Effector memory CD8-positive, alpha-beta T cell (primary cell): ENCODE measurements at places on chromosomes 11 and 22.

- DNase-seq, result no peak
Observed at GRCh38 chr22:36963302-36963701, 49.9 kb downstream of the CSF2RB start.

- no peak for DNase-seq
Observed at GRCh38 chr11:28963187-28963586, 855.0 kb downstream of the METTL15 start.

GRCh38 chr22:17703811-17704210 lies 65.3 kb downstream of the BCL2L13 start:
- DNase-seq, result no peak

DNA sequence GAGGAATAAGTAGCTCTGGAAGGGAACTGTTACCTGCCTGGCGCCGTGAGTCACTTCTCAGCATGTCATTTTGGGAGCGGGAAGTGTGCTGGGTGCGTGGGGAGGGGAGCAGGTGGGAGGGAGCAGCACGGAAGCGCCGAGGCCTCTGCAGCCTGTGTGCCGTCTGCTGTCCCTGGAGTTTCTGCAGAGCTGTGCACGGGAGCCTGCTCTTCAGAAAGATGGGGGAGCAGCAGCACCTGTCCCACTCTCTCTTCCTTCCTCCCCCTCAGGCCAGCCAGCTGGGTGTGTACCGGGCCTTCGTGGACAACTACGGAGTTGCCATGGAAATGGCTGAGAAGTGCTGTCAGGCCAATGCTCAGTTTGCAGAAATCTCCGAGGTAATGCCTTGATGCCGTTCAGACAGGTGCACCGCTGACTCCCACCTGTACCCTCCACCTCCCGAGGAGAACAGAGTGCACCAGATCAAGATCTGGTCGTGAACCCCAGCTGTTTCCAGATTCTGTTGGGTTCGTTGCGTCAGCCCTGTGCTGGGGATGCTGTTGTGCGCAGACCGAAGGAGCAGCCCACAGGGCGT lies 87.9 kb downstream of the BCR start:
- no peak for DNase-seq

DNA sequence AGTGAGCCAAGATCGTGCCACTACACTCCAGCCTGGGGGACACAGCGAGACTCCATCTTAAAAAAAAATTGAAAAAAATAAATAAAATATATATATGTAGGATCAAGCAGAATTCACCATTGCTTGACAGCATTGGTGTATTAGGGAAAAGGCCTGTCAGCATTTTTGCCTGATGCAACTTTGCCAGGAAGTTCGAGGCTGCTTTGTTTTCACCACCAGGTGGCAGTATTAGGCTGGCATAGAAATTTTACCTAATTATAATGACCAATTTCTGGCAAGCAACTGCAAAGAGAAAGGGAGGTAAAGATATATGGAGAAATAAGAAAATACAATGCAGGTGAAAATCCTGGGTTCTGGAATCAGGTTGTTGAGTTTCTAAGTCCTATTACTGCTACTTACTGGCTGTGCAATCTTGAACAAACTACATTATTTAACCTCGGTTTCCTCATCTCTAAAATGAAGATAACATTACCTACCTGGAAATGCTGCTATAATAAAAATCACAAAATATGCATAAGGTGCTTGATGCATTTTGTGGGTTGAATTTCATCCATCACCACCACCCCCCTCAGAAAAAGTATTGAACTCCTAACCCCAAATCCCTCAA lies 24.7 kb downstream of the LAYN start:
- DNase-seq, result peak; percentile 66

GRCh38 chr11:19727246-19727645 lies 14.6 kb downstream of the NAV2 start:
- DNase-seq, result no peak

GRCh38 chr11:41040474-41040873 lies 419.0 kb downstream of the LRRC4C start:
- DNase-seq, result no peak

GRCh38 chr22:22934543-22935055 lies 47.0 kb downstream of the IGLL5 start:
- no peak for DNase-seq

DNA sequence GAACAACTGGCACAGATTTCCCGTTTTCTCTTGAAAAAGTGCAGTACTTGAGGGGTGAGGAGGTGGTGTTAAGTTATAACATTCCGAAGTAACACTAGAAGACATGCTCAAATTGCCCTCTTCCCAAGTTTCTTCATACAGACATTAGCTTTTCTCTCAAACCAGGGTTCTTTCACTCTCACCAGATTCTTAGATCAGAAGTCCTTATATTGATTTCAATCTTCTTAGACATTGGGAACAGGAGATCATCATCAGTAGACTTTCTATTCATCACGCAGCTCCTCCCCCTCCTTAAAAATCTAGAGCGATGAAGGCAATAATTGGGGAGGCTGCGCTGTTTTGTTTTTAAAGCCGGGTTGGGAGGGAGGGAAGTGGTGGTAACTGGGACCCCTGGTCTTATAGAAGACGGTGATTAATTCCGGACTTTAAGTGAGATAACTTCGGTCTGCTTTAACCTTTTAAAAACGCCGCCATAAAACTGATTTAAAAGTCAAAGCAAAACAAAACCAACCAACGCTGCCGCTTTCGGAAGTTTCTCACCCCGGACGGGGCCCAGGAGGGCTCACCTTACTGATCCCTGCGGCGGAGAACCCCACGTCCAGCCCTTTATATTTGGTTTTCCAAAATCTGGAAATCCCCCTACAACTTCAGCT lies 665 bp downstream of the USP28 start:
- no peak for DNase-seq

DNA sequence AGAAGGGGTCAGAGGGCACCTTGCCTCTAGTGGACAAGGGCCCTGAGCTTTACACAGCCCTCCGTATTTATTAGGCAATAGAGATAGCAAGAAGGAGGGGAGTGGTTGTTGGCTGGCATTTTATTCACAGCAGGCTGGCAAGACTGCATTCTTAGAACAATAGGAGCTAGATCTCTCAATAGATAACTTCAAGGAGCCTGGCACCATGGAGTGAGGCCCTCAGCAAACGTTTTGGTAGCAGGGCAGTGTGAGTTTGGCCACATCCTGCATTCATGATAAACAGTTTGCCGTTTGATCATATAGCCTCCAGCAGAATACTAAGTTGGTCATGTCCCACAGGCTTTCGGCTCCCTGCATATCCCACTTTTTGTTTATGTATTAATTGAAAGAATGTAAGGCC lies 31.6 kb downstream of the OR10A6 start:
- no peak for DNase-seq

DNA sequence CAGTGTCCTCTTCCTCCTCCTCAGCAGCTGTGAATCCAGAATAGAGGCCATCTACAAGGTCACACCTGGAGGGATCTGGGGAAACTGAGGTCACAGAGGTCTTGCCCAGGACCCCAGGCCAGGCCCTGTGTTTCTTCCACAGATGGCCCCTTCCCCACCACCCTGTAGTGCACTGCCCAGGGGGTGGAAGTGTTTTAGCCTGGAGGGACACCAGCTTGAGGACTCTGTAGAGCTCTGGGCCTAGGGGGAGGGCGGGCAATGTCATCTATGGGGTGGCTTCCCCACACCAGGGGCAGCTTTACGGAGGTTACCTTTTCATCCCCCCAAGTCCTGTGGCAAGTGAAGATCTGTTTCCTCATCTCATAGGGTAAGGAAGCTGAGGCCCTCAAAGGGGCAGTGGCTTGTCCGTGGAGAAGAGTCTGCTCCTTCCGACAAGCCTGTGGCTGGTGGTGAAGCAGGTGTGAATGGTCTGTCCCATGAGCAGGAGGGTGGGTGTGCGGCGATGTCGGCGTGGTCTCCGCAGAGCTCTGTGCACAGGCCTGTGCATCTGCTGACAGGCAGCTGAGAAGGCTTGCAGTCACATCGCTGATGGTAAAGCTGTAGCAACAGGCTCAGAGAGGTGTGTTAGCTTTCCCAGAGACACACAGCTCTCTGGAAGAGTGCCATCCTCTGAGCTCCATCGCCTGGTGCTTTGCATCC lies 74.1 kb upstream of the WNT7B start:
- no peak for DNase-seq

DNA sequence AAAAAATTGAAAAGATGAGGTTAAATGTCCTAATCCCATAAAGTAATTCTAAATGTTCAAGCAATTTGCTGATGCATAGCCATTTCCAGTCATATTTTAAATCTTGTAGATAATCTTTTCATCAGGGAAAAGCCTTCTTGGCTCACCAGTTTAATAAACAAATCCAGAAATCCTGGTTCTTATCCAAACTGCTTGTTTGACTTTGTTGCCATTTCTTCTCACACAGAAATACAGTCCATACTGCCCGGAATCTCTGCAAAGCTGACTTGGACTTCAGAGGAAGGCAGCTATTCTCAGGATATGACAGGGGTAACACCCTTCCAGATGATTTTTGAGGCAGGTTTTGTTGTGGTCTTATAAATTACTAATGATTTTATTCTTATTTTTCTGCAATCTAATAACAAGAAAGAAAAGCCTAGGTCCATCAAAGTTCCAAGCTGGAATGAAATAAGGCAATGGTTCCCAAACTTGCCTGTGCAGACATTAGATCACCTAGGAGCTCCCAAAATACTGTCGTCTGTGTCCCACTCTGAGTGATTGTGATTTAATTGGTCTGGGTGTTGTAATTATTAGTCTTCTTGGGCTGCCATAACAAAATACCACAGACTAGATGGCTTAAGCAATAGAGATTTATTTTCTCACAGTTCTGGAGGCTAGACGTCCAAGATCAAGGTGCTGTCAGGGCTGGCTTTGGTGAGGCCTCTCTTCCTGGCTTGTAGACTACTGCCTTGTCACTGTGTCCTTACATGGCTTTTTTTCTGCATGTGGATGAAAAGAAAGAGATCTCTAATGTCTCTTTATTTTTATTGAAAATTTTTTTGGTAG lies 55.1 kb upstream of the RCE1 start:
- DNase-seq, result no peak

GRCh38 chr11:6248248-6248647 lies 9.4 kb downstream of the CNGA4 start:
- no peak for DNase-seq

DNA sequence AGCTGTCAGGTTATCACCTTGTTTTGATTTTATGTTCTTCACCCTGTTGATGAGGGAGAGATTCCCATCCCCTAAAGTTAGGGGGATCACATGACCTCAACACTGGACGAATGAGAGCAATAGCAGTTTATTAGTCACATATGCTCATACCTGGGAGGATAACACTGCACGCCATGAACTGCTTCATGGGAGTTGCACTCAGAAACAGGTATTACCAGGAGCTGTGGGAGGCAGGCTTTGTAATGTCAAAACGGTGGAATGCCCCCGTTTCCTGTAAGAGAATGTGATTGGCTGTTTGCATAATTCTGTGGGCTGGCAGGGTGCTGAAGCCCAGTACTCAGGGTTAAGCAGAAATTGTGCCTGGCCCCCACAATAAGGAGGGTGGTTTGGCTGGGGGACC lies 3.2 kb upstream of the THY1 start:
- DNase-seq, result no peak

DNA sequence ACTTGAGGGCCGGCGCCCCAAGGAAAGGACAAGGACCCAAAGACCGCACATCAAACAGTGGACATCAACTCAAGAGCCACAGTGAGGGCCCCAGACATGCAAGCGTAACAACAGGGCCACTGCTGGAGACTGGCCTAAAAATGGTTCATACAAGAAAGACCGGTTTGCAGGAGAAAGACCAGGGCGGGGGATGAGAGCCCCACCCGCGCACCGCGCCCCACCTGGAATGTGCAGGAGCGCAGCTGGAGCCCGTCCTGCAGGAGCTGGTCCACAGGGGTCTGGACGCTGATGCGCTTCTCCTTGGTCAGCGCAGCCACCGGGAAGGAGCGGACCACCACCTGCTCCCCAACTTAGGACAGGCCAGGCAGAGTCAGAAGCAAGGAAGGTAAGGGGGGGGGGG lies 13.9 kb downstream of the SBF1 start:
- DNase-seq, result no peak

DNA sequence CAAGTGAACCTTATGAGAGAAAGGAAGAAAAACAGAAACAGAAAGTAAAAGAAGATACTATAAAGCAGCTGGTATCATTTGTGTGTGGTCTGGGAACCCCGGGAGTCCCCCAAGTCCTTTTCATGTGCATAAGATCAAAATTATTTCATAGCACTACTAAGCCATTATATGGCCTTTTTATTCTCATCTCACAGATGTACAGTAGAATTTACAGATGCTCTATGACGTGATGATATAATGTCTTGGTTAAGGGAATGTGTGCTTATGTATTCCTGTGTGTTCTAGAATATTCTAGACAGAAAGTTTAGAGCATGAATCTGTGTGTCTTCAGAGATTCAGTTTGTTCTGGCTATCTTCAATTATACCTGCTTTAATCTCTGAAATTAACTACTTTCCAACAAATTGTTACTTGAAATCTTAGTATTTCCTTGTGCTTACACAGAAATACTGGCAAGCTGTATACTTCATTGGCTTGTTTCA lies 8.6 kb upstream of the TPP1 start:
- no peak for DNase-seq

DNA sequence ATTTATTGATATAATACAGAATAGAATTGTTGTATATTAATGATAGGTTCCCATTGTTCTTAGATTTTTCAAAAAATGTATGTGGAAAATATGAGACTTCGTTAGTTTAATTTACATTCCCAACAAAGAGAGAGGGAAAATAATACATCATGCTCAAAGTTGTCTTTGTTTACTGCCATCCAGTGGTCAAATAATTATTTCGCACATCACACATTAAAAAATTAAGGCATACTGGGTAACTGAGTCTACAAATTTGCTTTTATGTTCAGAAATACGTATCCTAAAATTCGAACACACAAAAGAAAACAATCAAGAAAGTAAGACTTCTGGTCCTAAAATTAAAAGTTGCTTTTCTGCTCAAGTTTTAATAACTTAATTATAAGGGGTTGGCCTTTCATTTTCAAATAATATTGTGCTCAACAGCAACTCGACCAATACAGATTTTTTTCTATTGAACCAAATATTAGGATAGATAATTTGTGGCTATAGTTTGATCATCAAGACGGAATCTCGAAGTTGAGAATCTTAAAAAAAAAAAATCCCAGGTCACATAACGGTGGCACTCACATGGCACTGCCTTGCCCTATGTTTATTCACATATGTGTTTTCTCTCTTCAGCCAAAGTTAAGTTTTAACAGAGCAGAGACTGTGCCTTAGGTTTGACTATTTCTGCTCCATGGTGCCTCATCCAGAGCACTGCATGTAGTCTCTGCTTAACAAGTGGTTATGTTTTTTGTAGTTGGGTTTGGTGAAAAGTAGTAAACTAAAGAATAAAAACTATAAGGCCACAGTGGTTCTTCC lies 12.3 kb downstream of the PDGFD start:
- DNase-seq, result no peak

GRCh38 chr11:106276859-106277436 lies 199.5 kb downstream of the AASDHPPT start:
- no peak for DNase-seq

- DNase-seq, result no peak
Observed at GRCh38 chr11:100269516-100269915, 417.6 kb upstream of the ARHGAP42 start.

- no peak for DNase-seq
Observed at GRCh38 chr11:118633979-118634378, 26.6 kb downstream of the PHLDB1 start.

DNA sequence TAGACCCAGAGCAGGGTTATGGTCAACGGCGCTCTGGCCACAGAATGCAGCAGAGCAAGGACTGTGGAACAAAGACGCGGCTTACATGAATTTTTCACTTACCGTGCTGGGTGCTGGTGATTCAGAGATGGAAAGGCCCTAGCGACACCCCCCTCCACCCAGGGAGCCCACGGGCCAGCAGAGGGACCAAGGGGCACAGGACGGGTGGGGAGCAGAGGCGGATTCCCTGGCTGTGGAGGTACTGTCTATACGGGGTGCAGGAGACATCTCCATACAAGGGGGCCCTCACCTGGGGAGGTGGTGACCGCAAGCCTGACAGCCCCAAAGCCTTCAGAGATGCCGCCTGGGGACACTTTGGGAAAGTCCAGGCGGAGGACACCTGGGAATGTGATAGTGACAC lies 1.1 kb upstream of the SEPTIN5 start:
- no peak for DNase-seq
